Keratinocyte (primary cell): ENCODE measurements at places on chromosomes 3 and 15.

GRCh38 chr3:94004301-94004910, 24.0 kb downstream of the STX19 start:
- peak; percentile 21 for DNase-seq

- DNase-seq: no peak
Measured at GRCh38 chr3:11956781-11957180, 47.4 kb upstream of the SYN2 start.

DNA sequence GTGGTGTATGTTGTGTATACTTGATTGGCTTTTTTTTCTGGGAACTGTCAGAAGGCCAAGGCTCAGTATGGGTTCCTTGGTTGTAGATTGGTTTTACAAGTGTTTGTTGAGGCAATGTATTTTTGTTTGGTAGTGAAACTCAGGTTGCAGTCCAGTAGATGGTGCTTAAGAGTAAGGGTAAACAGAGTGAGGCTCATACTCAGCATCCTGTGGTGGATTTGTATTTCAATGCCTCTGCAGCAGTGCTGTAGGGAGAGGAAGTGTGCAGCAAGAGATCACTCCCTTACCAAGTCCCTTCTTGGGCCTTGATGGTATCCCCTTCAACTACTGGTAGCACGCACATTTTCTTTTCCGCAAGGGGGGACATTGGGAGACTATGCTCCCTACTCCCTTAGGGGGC, 428.5 kb upstream of the CNTN3 start:
- no peak for DNase-seq

GRCh38 chr3:184156522-184156955, 1.4 kb downstream of the DVL3 start:
- DNase-seq: no peak

DNA sequence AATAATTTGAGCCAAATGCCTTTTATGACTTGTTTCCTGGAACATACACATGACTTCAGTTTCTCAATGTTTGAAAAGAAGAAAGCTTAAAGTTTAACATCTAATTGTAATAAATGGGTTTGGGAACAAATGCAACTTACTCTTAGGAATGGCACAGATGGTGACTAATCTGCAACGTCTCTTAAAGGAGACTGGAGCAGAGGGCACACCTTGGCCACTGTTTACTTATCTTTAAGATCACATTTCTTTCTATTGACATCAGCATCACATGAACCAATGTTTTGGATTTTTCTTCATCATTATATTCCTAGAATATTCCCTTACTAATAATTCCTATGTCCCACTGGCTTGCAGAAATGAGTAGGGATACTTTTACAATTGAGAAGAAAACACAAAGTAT, 229.5 kb downstream of the CHL1 start:
- no peak for DNase-seq

- DNase-seq: no peak
Measured at GRCh38 chr15:92653366-92653765, 2.2 kb downstream of the FAM174B start.

DNA sequence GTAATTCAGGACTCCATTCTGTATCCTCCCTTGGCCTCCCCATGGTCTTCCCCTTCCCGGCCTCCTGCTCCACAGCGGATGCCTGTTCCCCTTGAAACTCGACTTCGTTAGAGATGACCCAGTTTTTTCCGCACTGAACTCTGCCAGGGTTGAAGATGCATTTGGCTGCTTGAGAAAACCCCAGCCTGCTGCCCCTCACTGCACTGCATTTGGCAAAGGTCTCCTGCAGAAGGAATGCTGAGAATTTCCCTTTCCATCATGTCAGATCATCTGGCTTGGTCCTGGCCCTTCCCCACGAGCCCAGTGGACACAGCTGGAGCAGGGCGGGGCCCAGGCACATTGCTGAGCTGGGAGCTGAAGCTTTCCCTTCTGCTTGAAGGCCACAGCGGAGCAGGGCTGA, 37.6 kb upstream of the RGMA start:
- DNase-seq: no peak

- no peak for DNase-seq
Measured at GRCh38 chr3:177196008-177196455, 1.2 kb downstream of the TBL1XR1 start.

DNA sequence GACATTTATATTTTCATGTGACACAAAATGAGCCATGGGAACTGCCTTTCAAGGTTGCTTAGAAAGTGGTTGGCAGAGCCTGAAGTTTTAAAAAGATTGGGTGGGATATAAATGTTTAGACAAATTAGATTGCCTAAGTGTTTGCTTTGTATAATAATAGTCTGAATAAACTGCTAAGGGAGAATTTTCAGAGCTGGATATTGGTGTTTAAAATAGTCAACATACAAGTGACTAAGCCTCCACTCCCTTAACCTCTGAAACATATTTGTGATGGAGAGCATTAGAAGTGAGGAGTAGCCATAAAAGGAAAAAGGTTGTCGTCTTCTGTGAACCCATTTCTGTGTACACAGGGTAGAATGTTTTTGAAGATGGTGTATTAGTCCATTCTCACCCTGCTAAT, 201.6 kb downstream of the THSD4 start:
- no peak for DNase-seq

- DNase-seq: no peak
Measured at GRCh38 chr3:197026481-197026866, 3.1 kb downstream of the MELTF start.

- no peak for DNase-seq
Measured at GRCh38 chr3:193865339-193865738, 270.6 kb upstream of the HES1 start.

GRCh38 chr3:148856384-148856783, 8.7 kb upstream of the CPA3 start:
- DNase-seq: no peak

- DNase-seq: no peak
Measured at GRCh38 chr15:71997691-71998090, 120.3 kb downstream of the MYO9A start.

GRCh38 chr3:98807011-98807410, 43.9 kb downstream of the ST3GAL6 start:
- no peak for DNase-seq

DNA sequence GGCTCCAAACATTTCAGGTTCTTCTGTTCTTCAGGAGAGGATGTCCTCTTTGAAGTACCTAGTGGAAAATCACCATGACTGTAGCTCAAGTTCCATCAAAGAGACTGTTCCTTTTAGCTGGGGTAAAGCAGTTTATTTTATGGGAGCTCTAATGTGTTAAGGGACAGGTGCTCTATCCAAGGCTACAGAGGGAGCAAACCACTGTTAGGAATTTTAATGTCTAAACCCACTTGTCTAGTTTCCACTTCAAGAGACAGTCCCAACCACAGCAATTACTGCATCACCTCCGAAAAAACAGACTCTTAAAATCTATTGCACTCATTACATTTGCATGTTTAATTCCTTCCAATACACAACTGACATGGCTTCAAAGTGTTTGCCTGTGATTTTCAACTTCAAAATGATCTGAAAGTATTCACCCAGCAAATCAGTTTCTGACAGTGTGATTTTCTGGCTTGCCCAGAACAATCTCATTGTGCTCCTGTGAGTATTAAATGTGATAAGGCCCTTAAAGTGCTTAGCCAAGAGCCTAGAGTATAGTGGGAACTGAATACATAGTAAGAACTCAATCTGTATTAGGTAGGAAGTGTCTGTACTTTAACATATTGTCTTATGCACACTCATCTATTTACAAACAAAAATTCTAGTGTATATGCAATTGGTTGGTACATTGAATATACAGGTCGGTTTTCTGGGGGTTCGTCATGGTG, 266.5 kb upstream of the CCDC54 start:
- no peak for DNase-seq

DNA sequence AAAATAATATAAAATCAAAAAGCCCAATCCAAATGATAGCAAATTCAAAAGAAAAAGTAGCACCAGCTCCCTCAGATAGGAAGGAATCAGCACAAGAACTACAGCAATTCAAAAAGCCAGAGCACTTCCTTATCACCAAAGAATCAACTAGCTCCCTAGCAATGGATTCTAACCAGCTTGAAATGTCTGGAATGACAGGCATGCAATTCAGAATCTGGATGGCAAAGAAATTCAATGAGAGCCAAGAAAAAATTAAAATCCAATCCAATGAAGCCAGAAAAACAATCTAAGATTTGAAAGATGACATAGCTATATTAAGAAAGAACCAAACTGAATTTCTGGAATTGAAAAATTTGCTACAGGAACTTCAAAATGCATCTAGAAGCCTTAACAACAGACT, 1334.4 kb upstream of the ALCAM start:
- no peak for DNase-seq

- DNase-seq: no peak
Measured at GRCh38 chr3:41125258-41125657, 74.0 kb upstream of the CTNNB1 start.

GRCh38 chr3:177463863-177464262, 266.6 kb upstream of the TBL1XR1 start:
- DNase-seq: no peak

DNA sequence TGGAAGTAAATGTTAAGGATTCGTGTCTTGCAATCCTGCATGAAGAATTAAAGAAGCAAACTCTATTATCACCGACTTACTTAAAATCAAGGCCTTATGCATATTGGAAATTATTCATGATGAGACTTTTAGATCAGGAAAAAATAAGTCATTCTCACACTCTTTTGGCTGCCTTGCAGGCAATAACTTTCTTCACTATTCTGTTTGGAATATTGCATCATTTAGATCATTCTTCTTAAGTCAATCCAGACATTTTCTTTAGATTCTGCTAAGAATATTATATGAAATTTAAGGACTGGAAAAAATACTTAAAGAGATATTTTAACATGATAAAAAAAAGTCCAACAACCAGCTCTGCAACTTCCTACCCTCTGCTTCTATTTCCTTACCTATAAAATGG, 245.4 kb downstream of the LRRN1 start:
- DNase-seq: no peak

DNA sequence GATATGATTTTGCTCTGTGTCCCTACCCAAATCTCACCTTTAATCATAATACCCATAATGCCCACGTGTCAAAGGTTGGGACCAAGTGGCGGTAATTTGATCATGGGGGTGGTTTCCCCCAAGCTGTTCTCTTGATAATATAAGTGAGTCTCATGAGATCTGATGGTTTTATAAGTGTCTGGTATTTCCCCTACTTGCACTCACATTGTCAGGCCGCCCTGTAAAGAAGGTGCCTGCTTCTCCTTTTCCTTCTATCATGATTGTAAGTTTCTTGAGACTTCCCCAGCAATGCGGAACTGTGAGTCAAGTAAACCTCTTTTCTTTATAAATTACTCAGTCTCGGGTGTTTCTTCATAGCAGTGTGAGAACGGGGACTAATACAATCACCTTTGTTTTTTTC, 279.8 kb downstream of the ARPP21 start:
- DNase-seq: no peak

DNA sequence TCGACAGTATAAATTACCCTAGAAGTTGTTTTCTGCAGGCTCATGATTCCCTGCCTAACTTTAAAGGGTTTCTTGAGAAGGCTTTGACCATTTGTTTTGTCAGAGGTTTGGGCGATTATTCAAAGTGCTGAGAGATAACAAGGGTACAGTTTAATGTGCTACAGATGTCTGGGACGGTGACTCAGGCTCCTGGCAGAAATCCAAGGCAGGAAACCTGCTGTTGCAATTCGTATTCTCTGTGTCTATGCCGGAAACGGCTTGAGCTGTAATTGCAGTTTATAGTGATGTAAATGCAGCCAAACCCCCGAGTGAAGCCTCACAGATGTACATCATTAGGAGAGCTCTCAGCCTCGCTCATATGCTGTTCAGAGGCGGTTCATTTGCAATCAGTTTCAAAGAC, 65.6 kb downstream of the SYNPR start:
- peak; percentile 46 for DNase-seq

DNA sequence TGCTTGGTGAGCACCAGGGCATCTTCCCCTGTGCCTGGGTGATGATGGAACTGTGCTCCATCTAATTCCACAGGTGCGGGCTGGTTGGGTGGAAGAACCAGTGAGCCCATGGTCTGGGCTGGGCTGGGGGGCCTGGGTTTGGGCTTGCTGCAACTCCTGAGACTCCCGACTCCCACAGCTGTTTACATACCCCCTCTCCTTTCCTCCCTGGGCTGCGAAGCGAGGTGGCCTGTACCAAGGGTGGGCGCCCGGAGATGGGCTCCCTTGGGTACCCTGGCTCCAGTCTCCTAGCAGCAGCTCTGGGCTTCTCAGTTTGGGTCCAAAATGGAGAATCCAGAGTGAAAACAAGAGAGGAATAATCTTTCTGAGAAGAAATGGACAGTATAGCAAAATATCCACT, 5.6 kb downstream of the FAM98B start:
- no peak for DNase-seq

DNA sequence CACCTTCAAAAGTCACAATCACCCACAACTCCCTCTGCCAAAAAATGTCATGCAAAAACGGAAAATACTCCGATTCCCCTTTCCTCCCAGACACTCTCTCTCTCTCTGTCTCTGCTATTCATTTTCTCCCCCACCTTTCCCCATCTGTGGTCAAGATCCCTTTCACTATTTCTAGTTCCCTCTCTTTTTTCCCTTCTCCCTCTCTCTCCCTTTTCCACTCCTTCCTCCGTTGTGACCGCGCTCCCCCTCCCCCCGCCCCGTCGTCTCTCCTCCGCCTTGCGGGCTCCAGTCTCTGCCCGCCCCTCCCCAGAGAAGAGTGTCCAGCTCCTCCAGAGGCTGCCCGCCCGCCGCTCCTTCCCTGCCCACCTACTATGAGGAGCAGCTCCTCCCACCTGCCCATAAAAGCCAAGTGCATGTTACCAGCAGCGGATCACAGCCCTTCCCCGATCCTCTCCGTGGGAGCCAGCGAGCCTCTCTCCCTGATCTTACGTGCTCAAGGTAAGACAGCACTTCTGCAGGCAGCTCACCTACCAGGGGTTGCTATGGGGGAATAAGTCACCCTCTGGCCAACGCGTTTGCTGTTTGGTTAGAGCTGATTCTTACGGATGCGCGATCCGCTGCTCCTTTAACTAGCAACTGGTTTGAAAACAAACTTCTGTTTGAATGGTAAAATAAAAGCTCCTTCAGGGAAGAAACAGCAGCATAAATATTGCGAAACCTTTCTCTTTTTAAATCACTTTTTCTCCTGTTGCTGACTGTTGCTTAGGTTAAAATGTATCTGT, at the start of gene COL8A1:
Gene COL8A1, plus strand, starts transcription at position 428 of the 782 bp plus-strand sequence. CDS start 152,089 bp downstream, outside the sequence.
- DNase-seq: peak; percentile 35

DNA sequence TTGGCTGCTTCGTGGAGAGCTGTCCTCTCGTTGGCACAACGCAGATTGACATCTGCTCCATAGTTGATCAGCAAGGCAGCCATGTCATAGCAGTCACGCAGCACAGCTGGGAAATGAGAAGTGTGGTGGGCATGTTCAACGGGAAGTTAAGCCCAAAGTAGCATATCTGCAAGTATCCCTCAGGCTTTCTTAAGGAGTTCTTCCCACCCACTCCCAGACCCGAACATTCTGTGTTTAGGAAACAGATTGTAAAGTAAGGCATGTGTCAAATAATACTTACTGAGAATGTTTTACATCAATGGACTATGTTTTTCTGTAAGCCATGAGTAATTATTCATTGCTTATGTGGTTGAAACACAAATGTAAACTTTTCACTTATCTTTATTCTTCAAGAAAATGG, 9.2 kb downstream of the ASB14 start:
- no peak for DNase-seq

GRCh38 chr3:152811974-152812760, 22.8 kb upstream of the P2RY1 start:
- DNase-seq: no peak
